ENCODE measurements at places on chromosomes 1 and 21. TPM values are rescaled to one million over a fixed set of nuclear protein-coding genes. Genes with fewer than 3 reads are reported as not detected.

Gene TCHHL1
- not detected for total RNA-seq

Gene TMEM125
- not detected for total RNA-seq

Gene CD52
- total RNA-seq: 324 TPM

Gene CYP4A11
- total RNA-seq: not detected

Gene MFN2
- total RNA-seq: 51.1 TPM

Gene ZNF683
- total RNA-seq: 1.3 TPM

Gene INAVA
- total RNA-seq: not detected

Gene AJAP1
- total RNA-seq: 0.65 TPM

Gene HOOK1
- 15.9 TPM for total RNA-seq

GRCh38 chr1:91021686-91022517, at the start of gene ZNF644:
Gene ZNF644, minus strand, starts transcription at chr1:91022035. Its CDS starts 39,682 bp downstream, at chr1:90982353.
- H3K4me3 ChIP-seq: peak within 1 kb of the TSS; percentile 99
- peak within 1 kb of the TSS; percentile 99 for H3K27ac ChIP-seq
- peak; percentile 96 for DNase-seq

- no peak for DNase-seq
- no peaks in the 10 kb centered on the region for H3K27me3 ChIP-seq
- no peaks in the 10 kb centered on the region for H3K36me3 ChIP-seq
- H3K27ac ChIP-seq: no peak overlapping the region
- no peaks in the 10 kb centered on the region for H3K4me1 ChIP-seq
These were observed 153.4 kb downstream of the PIGK start for GRCh38 chr1:77065693-77066342.

GRCh38 chr21:40054403-40054802, 187.2 kb downstream of the PCP4 start:
- no peak overlapping the region for H3K4me3 ChIP-seq
- no peaks in the 10 kb centered on the region for H3K4me1 ChIP-seq
- no peak overlapping the region for H3K27ac ChIP-seq
- DNase-seq: no peak

GRCh38 chr1:103063921-103064320, 44.4 kb downstream of the COL11A1 start:
- no peaks in the 10 kb centered on the region for H3K4me1 ChIP-seq
- H3K4me3 ChIP-seq: no peak overlapping the region
- H3K36me3 ChIP-seq: no peaks in the 10 kb centered on the region
- DNase-seq: no peak

DNA sequence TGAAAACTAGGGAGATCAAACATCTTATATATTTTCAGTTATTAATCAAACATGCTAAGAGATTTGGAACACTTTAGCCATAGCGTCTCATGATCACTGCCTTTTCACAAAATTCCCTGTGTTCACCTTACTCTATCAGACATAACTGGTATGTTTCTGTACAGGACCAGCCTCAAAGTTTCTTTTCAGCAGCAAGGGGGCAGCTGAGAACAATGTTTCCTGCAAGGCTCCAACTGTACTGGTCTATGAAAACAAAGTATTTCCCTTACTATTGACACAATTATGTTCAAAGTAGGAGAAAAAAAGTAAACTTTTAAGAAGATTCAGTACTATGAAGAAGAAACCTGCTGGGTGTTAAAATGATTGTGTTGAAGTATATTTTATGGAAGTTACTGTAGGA, 98.5 kb downstream of the ATF6 start:
- no peak overlapping the region for H3K27ac ChIP-seq
- H3K36me3 ChIP-seq: peaks cover 9% of the 10 kb centered on the region
- H3K27me3 ChIP-seq: no peaks in the 10 kb centered on the region
- H3K4me1 ChIP-seq: no peaks in the 10 kb centered on the region

GRCh38 chr21:43917515-43918384, 52.7 kb downstream of the AGPAT3 start:
- H3K27me3 ChIP-seq: peaks cover 2% of the 10 kb centered on the region
- peak overlapping the region; percentile 79 for H3K4me3 ChIP-seq
- H3K27ac ChIP-seq: peak overlapping the region; percentile 82
- H3K36me3 ChIP-seq: peaks cover 19% of the 10 kb centered on the region
- H3K4me1 ChIP-seq: peaks cover 60% of the 10 kb centered on the region

GRCh38 chr1:60103186-60103585, 29.6 kb upstream of the C1orf87 start:
- H3K4me3 ChIP-seq: no peak overlapping the region
- DNase-seq: no peak
- no peaks in the 10 kb centered on the region for H3K36me3 ChIP-seq
- H3K27ac ChIP-seq: no peak overlapping the region

- H3K4me1 ChIP-seq: no peaks in the 10 kb centered on the region
- no peaks in the 10 kb centered on the region for H3K36me3 ChIP-seq
- no peaks in the 10 kb centered on the region for H3K27me3 ChIP-seq
- DNase-seq: no peak
- H3K27ac ChIP-seq: no peak overlapping the region
These were observed 18.2 kb downstream of the CNTN2 start for GRCh38 chr1:205061227-205061626.

DNA sequence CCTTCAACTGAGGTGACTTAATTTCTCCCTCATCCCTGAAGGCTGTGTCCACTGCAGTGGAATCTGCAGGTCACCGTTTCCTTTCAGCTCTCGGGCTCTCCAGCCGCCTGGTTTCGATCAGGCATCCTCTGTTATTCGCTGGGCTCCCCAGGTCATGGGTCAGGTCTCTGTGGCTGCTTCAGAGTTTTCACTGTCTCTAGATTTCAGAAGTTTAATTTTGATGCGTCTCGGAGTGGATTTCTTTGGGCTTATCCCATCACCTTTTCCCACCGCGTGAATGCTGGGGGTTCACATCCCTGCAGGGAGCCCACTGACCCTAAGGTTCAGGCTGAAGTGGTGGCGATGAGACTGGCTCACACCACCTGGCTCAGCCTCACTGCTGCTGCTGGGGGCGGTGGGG, 3.3 kb downstream of the ACTRT2 start:
- DNase-seq: no peak
- no peak overlapping the region for H3K4me3 ChIP-seq
- no peaks in the 10 kb centered on the region for H3K36me3 ChIP-seq

DNA sequence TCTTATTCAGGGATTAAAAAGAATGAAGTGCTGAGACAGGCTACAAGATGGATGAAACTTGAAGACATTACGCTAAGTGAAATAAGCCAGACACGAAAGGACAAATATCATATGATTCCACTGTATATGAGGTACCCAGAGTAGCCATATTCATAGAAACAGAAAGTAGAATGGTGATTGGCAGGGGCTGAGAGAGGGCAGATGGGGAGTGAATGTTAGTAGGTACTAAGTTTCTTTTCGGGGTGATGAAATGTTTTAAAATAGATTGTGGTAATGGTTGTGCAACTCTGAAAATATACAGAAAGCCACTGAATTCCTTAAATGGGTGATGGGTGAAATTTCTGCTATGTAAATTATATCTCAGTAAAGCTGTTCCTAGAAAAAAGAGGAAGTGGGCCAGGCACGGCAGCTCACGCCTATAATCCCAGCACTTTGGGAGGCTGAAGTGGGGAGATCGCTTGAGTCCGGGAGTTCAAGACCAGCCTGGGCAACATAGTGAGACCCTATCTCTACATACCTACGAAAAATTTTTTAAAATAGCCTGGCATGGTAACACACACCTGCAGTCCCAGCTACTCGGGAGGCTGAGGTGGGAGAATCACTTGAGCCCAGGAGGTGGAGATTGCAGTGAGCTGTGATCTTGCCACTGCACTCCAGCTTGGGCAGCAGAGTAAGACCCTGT, 15.9 kb downstream of the SLC27A3 start:
- H3K27me3 ChIP-seq: peaks cover 2% of the 10 kb centered on the region
- H3K4me1 ChIP-seq: peaks cover 33% of the 10 kb centered on the region
- H3K27ac ChIP-seq: peak overlapping the region; percentile 80
- no peaks in the 10 kb centered on the region for H3K36me3 ChIP-seq
- peak overlapping the region; percentile 43 for H3K4me3 ChIP-seq
- peak; percentile 62 for DNase-seq

DNA sequence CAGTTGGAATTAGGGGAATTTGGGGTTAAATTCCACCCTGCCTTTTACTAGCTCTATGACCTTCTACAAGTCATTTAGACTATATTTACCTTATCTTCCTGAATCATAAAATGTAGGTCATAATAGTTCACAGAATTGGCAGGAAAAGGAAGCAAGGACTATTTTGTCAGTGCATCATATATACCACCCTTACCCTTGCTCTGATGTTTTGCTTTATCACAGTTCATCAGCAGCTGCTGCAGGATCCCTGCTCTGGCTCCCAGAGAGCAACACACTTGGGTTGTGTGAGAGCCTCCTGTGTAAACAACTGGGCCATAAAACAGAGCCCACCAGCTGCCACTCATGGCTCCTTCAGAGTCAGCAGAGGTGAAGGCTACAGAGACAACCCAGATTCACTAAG, 631.6 kb upstream of the CAMK1G start:
- no peak for DNase-seq
- no peak overlapping the region for H3K4me3 ChIP-seq
- no peaks in the 10 kb centered on the region for H3K36me3 ChIP-seq
- H3K27ac ChIP-seq: no peak overlapping the region
- peaks cover 6% of the 10 kb centered on the region for H3K27me3 ChIP-seq

DNA sequence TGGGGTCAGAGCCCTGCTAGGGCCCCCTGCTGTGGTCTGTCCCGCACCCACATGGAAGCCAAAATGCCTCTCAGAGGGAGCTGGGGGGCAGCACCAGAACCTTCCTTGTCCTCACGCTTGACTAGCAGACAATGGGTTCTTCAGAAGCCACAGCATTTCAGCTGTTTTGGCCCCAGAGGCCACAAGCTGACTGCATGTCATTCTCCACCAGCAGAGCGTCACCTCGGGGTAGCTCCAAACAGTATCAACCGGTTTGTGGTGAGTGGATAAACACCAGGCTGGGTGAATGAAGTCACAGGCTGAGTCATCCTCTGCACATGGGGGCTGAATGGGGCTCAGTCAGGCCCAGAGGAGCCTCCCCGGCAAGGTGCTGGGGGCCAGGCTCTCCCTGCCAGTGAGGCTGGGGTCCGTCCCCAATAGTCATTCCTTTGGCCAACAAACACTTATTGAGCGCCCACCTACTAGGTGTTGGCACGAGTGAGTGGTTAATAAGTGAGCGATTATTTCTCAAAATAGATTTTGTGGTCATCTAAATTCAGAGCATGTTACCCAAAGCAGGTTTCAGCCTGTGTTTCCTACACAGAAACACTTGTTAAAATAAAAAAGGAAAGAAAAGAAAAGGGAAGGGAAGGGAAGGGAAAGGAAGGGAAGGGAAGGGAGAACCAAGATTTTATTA, 9.1 kb downstream of the OLIG1 start:
- peaks cover 14% of the 10 kb centered on the region for H3K27me3 ChIP-seq
- no peak overlapping the region for H3K4me3 ChIP-seq
- no peak overlapping the region for H3K27ac ChIP-seq
- no peaks in the 10 kb centered on the region for H3K36me3 ChIP-seq
- peaks cover 10% of the 10 kb centered on the region for H3K4me1 ChIP-seq
- peak; percentile 73 for DNase-seq

DNA sequence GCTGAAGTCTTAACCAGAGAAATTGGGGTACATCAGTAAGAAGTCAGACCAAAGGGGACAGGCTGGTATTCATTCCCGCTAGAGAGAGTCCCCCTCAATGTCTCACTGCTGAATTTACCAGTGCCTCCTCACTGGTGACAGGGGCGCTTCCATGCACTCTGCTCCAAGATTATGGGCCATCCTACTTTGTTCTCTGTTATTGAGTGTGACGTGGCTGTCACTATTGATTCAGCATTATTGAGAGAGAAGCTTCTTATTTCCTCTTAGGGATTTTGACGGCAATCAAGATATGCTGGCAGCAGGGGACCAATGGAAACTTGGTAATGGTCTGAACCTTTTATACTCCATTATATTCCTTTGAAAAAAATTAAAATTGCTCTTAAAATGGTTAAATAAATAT, 118.6 kb downstream of the SYF2 start:
- H3K36me3 ChIP-seq: peaks cover 9% of the 10 kb centered on the region
- H3K4me3 ChIP-seq: no peak overlapping the region

DNA sequence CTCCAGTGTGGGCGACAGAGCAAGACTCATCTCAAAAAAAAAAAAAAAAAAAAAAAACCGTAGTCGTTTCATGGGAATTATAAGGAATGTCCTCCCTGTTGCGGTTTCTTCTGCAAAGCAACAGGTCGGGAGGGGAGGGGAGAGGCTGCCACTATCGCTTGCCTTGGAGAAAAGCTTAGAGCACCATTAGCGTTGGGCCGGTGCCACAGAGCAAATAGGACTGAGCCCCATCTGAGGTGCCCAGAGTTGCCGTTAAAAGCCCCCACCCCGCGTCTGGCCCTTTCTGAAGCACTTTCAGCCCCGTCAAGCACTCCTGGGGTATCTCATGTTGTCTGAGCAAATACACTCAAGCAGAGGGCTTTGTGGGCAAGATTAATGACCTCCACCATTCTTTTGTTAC, 2.2 kb downstream of the RIPPLY3 start:
- H3K36me3 ChIP-seq: no peaks in the 10 kb centered on the region
- H3K4me1 ChIP-seq: peaks cover 9% of the 10 kb centered on the region
- H3K27ac ChIP-seq: no peak overlapping the region
- peaks cover 34% of the 10 kb centered on the region for H3K27me3 ChIP-seq
- DNase-seq: no peak

GRCh38 chr1:93051961-93052360, 27.1 kb upstream of the MTF2 start:
- H3K4me1 ChIP-seq: no peaks in the 10 kb centered on the region
- DNase-seq: no peak
- H3K36me3 ChIP-seq: no peaks in the 10 kb centered on the region
- no peak overlapping the region for H3K4me3 ChIP-seq

GRCh38 chr1:153397051-153397923, 6.4 kb upstream of the S100A8 start:
- DNase-seq: no peak
- H3K36me3 ChIP-seq: no peaks in the 10 kb centered on the region
- H3K4me1 ChIP-seq: no peaks in the 10 kb centered on the region
- no peak overlapping the region for H3K4me3 ChIP-seq

GRCh38 chr21:31732597-31733550, 956 bp upstream of the SCAF4 start:
- H3K4me3 ChIP-seq: no peak overlapping the region
- peaks cover 5% of the 10 kb centered on the region for H3K4me1 ChIP-seq
- H3K27me3 ChIP-seq: no peaks in the 10 kb centered on the region
- H3K27ac ChIP-seq: no peak overlapping the region

- H3K36me3 ChIP-seq: no peaks in the 10 kb centered on the region
- H3K27ac ChIP-seq: no peak overlapping the region
- H3K27me3 ChIP-seq: peaks cover 24% of the 10 kb centered on the region
These were observed 18.0 kb upstream of the GRHL3 start for GRCh38 chr1:24300971-24301784.

DNA sequence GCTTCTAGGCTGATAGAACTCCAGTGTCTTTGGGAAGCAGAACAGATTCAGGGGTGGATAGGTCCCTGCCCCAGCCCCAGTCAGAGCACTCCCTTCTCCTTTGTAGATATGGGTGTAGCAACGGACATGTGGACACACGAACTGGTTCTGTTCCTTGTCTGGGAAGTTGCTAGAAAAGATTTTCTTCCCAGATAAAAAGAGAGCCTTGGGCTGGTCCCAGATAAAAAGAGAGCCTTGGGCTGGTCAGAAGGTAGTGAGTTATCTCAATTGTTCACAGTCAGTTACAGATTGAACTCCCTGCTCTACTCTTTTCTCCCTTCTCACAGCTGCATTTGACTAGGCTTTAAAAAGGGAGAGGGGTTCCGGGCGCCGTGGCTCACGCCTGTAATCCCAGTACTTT, 7.4 kb upstream of the EFNA1 start:
- no peaks in the 10 kb centered on the region for H3K36me3 ChIP-seq
- no peak overlapping the region for H3K4me3 ChIP-seq
- no peaks in the 10 kb centered on the region for H3K4me1 ChIP-seq
- peaks cover 3% of the 10 kb centered on the region for H3K27me3 ChIP-seq
